ENCODE measurements at places on chromosomes 11 and 22.

DNA sequence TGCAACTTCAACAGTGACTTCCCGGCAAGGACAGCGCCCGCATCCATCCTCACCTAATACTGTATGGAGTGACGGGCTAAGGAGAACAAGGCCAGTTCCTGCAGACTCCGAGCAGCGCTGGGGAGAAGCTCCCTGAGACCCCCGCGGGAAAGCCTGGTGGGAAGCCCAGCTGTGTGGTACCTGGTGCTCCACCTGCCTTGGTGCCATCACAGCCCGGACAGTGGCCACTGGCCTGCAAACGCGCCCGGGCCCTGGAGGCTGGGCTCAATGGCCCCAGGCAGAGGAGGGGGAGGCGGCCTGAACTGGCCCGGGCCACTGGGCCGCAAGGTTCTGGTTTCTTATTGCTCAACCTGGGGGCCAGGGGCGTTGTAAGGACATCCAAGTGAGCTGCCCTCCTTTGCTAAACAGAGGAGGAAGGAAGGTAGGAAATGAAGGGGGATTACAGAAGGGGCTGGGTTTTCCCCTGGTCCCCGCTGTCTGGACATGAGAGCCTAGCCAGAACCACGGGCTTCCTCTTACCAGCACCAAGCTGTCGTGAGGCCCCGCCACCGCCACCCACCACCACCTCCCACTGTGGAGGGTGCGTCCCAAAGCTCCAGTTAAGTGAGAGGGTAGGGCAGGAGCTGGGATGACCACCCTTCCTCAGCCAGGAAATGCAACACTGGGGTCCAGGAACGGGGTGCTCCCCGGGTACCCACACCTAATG is 8.5 kb upstream of the CDC42BPG start:
- no peak for DNase-seq

DNA sequence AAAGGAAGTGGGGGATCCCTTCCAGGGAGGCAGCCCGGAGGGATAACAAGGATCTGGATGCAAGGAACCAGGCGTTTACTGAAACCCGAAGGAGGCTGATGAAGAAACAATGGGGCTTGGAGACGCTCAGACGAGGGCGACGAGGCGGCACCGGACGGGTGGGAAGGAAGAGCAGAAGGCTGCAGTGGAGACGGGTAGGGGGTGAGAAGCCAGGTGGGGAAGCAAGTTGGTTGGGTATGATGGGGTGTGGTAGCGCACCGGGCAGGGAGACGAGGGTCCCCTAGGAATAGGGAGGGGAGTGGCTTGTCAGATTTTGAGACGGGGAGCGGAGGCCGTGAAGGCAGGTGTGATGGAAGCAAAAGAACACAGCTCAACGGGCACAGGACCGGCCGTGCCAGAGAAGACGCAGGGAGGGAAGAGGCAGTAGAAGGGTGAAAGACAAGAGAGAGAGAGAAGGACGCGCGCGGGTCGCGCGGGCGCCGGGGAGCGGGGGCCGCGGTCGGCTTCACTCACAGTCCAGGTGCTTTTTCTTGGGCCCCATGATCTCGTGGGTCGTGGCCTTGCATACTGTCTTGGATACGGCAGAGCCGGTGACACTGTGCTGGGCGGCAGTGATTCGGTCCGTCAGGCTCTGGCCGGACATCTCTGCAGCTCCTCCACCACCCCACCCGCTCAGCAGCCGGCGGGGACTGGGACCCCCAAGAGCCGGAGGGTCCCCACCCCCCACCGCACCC is 579 bp downstream of the PICALM start:
- no peak for DNase-seq

- DNase-seq = no peak
Observed at GRCh38 chr11:64007629-64008282, 21.5 kb downstream of the OTUB1 start.

GRCh38 chr11:124839972-124840621 is 25.1 kb upstream of the ROBO3 start:
- no peak for DNase-seq

DNA sequence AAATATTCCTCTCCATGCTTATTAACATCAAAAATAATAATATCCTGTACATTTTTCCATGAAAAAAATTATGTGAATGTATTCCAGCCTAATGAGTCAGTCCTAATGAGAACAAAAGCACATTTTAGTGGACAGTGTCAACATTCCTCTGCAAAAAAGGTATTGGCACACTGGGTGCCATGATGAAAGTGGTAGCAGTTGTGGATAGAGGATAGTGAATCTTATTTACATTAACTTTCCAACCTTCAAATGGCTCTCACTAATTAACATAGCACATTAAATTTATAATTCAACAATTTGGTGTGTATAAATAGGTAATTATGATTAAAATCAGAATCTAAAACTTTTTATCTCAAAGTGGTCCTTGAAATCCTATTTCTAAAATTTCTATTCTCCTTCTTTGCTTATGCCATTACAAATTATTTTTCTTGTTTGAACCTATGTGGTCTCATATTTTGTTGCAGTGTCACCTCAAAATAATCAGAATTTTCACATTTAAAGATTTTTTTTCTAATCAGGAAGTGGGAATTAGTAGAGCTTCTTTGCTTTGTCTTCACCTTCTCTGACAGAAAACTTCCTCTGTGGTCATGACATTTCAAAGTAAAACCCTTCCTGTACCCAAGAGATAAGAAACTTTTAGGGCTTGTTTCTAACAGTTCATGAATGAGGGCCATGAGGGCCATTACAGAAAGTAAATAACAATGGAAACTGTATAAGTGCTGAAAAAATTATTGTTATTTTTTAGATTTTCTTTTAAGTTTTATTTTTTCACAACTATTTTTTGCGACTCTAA is 18.7 kb downstream of the SOX6 start:
- DNase-seq = no peak

DNA sequence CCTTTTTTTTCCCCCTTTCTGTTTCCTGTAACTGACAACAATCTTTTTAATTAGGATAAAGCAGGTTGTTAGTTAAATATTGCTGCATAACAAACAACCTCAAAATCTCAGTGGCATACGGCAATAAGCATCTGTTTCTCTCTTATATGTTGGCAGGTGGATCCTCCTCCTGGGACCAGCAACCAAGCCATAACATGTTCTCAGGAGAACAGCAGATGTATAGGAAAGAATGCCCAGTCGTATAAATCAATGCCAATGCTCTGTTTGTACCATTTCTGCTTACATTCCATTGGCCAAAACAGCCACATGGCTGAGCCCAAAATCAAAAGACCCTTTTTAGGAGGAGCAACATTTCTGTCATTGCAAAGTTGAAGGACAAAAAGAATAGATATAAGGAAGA is 445.7 kb downstream of the AASDHPPT start:
- DNase-seq = no peak

- no peak for DNase-seq
Observed at GRCh38 chr11:36453678-36454077, 56.4 kb downstream of the TRAF6 start.

DNA sequence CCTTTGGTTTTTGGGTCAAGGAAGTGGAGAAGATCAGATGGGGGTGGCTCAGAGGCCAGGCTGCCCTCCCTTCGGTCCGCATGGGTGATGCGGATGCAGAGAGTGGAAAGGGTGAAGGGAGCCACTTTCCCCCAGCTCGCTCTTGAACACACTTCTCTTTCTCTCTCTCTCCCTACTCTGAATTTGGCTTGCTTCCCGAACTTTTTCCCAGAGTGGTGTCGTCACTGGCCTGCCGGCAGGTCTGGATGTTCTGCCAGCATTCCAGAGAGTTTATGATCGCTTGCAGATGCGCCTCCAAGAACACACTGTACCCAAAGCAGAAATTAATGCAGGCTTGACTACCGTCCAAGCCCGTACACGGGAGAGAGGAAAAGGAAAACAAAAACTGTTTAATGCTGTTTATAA is 103.2 kb downstream of the ZBTB16 start:
- no peak for DNase-seq

GRCh38 chr11:32109138-32109537 is 18.3 kb downstream of the RCN1 start:
- DNase-seq = no peak

DNA sequence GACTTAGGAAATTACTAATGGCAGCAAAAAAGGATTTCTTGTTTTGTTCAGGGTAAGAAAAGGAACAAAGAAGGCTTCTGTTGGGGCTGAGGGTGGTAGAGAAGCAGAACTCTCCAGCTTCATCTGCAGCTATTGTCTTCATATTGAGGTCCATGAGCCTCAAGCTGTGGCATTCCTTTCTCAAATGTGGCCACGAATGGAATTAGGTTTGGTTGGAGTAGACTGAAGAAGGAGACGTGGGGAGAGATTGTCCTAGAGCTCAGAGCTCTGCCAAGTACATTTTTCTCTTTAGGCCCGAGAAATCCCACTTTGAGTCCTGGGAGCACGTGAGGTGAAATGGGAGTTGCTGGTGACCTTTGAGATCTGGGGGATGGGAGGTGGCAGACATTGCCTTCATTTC is 25.8 kb upstream of the MYOD1 start:
- DNase-seq = no peak

DNA sequence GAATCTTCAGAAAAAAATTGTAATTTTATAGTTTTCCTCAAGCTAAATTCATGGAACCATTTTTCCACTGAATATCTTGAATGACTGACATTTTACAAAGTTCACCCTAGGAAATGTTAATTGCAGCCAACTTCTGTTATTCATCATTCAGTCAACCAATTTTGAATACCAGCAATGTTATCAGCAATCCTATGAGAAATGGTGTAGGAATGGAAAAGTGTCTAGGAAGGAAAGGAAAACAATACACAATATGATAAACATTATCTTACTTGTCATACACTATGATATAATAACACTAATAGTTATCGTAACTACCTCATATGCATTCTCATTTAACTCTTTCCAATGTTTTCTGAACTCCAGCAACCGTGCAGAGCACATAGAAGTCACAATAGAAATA is 790.5 kb upstream of the LRRC4C start:
- DNase-seq = no peak

- DNase-seq = no peak
Observed at GRCh38 chr22:40480996-40481395, 110.6 kb downstream of the SGSM3 start.

DNA sequence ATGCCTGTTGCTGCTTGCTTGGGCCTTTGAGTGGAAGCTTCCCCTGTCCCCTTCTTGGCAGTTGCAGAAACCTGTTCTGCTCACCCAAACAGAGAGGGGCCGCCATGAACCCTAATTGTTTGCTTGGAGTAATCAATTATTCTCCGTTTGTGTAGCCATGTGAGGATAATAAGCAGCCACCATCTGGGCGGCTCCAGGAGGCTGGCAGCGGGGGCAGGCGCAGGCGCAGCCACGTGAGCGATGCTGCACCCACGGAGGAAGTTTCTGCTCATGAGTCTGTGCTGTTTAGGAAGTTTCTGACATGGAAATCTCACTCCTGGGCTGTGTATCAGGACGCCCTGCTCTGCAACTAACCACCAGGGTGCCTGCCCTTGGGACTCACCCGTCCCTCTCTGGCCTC is 90.1 kb downstream of the MPPED1 start:
- no peak for DNase-seq

GRCh38 chr11:353179-353873 is 16.0 kb upstream of the B4GALNT4 start:
- no peak for DNase-seq

GRCh38 chr11:83054904-83055380 is 16.8 kb downstream of the RAB30 start:
- DNase-seq = no peak

DNA sequence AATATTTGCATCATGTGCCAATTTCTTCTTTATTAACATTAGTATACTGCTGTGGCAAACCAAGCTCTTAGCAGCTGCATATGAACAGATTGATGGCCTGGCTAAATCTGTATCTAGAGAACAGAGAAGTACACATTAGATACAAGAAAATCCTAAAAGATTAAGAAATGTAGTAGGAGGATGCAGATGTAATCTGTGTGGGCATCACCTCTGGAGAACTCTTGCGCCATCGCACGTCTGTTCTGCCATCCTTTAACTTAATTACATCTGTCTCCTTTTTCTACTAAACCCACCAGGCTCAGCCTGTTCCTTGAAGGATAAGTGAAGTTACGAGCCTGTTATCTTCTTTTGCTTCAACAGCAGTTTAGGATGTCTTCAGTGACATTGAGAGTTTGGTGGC is 196.4 kb upstream of the PITPNB start:
- DNase-seq = no peak

GRCh38 chr11:1952806-1953482 is 5.8 kb downstream of the MRPL23 start:
- no peak for DNase-seq

DNA sequence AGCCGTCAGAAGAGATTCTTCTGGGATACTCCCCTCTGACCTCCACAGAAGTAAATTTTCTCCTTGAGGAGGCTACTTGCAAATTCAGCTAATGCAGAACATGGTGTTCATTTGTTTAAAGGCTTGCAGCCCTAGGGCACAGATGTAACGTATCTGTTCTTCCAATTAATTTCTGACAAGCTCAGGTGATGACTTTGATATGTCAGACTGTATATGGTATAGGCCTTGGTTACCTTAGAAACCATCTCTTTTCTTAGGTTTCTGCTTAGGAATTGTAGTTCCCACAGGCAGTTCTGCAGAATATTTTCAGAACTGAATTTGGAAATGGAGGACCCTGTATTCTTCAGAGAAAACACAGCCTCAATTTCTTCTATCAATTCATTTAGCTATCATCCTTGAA is 117.1 kb downstream of the DDX10 start:
- DNase-seq = no peak

GRCh38 chr11:1487851-1488574 is 1.4 kb upstream of the MOB2 start:
- DNase-seq = no peak

- DNase-seq = no peak
Observed at GRCh38 chr11:80023386-80023785, 582.6 kb upstream of the TENM4 start.

DNA sequence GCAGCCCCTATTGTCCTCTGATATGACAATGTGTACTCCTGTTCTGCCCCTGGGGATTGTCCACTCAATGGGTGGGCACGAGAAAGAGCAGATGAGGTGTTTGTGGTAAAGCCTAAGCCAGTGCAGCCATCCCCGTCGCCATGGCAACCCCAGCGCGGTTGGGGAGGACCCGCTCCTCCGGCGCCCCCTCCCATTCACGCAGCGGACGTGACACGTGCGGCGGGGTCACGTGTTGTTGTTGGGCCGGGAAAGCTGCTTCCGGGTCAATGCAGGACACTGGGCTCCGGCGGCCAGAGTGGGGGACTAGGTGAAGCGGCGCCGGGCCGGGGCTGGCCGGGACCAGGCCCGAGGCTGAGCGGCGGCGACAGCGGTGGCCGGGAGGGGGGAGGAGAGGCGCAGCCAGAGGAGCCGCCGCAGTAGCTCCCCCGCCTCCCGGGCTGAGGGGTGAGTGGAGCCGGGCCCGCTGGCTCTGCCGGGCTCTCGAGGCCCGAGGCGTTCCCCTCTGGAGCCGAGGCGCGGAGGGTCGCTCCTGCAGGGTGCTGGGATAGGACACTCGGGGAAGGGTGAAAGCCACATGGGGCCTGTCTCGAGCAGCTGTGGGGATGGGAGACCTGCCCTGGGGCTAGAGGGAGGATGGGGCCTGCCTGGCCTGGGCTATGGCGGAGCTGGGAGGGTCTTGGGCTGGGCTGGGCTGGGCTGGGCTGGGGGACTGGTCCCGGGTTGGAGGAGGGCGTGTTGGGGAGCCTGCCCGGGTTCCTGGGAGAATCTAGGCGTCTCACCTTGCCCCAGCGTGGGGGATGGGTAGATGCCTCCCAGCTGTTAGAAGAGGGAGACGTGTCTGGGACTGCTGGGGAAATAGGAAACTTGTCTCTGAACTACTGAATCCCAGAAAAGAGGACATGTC is at the start of gene TBCEL:
Gene TBCEL, plus strand, starts transcription at position 255 of the 904 bp plus-strand sequence. CDS start 21,589 bp downstream, outside the sequence.
- DNase-seq = peak; percentile 67

GRCh38 chr22:39480557-39480956 is 21.5 kb upstream of the MIEF1 start:
- DNase-seq = no peak

GRCh38 chr11:133669371-133670053 is 137.2 kb upstream of the OPCML start:
- no peak for DNase-seq

GRCh38 chr11:128590587-128590986 is 3.2 kb upstream of the ETS1 start:
- no peak for DNase-seq

Measured in stimulated activated CD4-positive, alpha-beta T cell treated with anti-CD3 and anti-CD28 coated beads, Interleukin-1b, Interleukin-23, amount 100 ng/mL, for 1 hour (primary cell).